ENCODE measurements at places on chromosomes 12 and 14.
A peak's percentile ranks its signal among the peaks of the same experiment; 100 is the strongest.

- no peak for DNase-seq
Observed at GRCh38 chr14:96901227-96901626, 104.0 kb downstream of the VRK1 start.

GRCh38 chr12:39426636-39427240 is 16.2 kb downstream of the KIF21A start:
- DNase-seq = no peak

DNA sequence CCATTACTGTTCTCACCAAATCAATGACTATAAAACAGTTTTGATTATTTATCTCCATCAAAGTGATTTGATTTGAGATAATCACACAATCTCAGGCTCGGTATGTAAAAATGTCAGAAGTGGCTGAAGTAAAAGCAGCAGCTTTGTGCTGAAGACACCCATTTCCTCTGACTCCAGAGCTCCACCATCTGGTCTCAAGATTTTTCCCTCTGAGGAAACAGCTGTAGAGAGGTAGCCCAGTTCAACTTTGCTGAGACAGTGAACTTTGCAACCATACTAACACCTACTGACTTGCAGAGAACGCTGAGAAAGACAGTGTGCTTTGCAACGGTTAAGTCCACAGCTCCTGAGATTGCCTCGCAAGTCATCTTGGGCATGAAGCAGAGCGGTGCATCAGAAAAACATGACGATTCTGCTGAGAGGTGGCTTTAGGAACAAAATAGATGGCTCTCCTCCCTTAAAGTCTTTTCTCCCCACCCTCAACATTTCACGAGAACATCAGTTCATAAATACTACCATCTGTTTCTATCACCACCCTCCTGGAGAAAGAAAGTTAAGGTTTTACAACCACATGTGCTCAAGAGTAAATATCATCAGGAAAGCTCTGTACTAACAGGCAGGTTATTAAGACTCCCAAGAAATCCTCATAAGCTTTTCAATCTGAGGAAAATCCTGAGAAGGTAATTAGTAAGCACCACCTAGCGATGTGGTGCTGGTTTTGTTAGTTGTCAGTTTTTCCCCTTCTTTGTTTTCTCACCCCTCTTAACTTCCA is 34.8 kb downstream of the HIGD1C start:
- DNase-seq = peak; percentile 48

- DNase-seq = peak; percentile 15
Observed at GRCh38 chr12:92034858-92035401, 110.7 kb downstream of the BTG1 start.

DNA sequence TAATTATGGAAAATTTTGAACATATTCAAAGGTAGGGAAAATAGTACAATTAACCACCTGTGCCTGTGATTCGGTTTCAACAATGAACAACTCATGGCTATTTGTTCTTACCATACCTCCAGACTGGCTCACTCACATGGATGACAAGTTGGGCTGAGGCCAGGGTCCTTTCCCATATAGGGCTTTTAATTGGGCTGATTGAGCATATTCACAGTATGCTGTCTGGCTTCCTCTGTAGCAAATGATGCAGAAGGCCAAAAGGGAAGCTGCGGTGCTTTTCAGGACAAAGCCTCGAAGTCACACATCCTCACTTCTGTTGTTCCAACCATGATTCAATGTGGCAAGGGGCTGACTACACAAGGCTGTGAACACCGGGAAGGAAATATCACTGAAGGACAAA is 297.5 kb upstream of the SLC16A7 start:
- DNase-seq = no peak

DNA sequence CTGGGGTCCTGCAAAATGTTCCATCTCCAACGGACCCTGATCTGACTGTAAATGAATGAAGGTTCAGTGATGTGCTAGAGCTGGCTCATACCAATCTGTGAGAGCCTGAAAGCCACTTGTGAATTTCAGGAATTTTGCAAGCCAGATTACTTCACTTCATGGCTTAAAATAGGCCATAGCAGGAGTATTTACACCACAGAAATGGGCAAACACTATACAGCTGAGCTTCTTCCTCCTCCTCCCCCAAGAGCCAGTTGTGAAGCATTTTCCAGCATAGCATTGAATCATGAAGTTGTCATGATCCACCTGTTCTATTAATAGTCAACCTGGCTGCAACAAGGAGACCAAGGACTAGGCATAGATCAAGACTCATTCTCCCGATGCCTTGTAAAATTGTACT is 141.3 kb upstream of the RASSF8 start:
- no peak for DNase-seq

DNA sequence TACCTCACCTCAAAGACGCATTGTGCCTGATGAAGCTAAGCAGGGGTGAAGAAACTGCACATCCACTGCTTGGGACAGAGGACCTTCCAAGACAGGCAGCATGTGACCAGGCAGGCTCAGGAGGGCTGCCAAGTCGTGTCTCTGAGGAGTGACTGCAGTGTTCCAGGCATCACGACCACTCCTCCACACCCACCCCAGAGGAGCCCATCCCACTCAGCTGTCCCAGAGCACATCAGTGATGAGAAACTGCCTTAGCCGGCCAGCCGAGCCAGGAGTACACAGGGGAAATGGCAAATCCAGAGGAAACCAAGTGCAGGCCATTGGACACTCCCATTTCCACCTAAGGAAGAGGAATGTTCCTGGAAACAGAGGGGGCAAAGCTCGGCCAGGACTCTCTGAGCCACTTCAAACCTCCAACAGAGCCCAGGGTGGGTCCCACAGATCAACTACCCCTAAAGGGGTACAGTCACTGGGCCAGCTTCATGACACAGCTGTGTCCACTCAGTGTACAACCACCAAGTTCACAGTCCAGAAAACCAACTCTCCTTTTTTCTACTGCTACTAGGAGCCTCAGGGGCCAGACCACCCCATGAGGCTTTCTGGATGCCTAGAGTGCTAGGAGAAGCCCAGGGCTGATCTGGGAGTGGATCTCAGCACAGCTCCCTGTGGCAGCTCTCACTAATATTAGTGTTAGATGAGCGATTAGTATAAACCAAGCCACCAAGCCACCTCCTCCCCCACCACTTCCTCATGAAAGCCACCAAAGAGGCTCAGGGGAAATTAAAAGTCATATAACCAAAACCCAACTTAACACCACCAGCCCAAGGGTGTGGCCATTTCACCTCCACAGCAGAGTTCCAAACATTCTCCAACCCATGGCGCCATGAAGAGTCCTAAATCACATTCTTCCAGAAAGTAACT is 15.4 kb downstream of the PXN start:
- DNase-seq = peak; percentile 52

DNA sequence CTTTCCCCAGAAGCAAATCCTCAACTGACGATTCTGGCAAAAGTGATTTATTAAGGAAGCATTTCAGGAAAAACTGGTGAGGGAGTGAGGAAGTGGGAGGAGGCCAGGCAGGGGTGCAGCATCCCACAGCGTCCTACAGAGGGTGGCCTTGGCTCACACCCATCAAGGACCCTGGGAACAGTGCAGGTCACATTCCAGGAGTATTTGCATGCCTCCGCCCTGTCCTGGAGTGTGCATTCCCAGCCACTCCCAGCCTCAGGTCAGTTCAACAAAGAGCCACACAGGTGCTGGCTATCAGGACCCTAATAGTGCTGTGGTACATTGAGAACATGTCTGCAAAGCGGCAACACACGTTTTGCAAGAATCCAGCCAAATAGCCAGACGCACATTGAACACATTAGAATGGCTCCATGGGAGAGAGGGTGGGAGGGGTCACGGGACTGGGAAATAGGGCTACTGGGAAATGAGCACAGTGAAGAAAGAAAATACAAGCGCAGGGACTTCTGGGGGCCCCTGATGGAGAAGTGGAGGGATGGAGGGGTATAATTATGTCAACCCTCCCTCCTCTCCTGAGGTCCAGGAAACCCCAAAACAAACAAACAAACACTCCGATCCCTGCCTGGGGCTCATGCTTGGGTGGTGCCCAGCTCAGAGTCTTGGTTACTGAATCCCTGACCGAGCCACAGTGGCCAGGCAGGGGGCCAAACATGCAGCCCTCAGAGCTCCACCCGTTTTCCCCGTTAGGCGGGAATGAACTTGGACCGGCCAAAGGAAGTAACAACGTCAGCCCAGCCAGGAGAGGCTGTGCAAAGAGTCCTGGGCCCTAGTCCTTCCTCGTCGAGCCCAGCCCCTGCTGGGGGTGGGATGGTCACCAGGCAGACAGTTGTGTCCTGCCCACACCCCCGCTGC is 36.5 kb downstream of the CMKLR1 start:
- peak; percentile 49 for DNase-seq

DNA sequence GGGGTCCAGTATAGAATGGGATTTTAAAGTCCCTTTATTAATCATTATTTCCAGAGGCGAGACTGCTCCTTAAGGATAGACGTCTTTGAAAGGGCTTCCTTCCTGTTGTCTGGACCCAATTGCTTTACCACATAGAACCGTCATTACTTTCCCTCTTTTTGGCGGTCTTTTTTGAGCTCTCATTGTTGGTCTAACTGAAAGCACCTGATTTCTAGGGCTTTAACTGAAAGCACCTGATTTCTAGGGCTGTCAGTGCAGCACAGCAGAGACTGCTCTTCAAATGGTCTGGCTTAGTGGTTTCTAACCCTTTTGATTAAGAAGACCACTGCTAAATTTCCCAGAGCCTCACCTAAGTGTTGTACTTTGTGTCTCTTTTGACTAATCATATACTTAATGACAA is 95.8 kb downstream of the PRKCH start:
- no peak for DNase-seq

DNA sequence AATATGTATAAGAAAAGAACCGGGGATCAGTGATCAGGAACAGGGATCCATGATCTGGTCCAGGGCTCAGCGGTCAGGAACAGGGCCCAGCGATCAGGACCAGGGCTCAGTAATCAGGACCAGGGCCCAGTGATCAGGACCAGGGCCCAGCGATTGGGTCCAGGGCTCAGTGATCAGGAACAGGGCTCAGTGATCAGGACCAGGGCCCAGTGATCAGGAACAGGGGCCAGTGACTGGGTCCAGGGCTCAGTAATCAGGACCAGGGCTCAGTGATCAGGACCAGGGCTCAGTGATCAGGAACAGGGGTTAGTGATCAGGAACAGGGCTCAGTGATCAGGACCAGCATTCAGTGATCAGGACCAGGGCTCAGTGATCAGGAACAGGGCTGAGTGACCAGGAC is 56.3 kb downstream of the TMEM121 start:
- no peak for DNase-seq

DNA sequence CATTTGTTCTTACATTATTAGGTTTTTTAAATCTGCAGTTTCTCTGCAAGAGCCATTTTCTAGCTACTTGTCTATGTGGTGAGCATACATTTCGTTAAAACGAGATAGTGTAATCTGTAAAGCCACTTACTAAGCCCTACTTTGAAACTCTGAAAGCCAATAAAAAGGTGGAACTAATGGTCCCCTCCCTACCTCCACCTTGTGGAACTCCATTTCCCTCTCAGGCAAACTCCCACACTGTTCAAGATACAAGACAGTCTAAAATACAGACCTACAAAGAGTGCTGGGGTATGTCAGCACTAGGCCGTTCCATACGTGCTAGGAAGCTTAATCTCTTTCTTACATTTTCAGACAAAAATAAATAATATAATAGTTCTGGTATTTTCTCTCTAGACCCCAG is 74.1 kb downstream of the DUSP6 start:
- no peak for DNase-seq

GRCh38 chr14:99252443-99252939 is 19.5 kb downstream of the BCL11B start:
- no peak for DNase-seq

DNA sequence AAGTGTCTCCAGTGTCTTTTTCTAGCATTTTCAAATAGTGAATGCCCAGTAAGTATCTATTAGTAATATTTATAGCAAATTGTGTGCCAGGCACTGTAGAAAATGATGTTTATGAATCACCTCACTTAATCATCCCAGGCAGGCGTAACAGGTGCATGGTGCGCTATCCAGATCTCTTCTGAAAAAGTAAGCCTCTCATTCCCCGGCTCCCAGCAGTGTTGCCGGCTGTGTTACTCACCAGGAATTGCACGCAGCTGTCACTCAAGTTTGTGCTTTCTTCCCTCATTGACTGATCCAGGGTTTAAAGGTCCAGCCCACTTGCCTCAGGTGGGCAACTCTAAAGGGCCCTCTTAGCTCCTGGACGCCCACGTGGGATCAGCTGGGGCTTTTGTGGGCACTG is 173.8 kb upstream of the RASSF8 start:
- no peak for DNase-seq

DNA sequence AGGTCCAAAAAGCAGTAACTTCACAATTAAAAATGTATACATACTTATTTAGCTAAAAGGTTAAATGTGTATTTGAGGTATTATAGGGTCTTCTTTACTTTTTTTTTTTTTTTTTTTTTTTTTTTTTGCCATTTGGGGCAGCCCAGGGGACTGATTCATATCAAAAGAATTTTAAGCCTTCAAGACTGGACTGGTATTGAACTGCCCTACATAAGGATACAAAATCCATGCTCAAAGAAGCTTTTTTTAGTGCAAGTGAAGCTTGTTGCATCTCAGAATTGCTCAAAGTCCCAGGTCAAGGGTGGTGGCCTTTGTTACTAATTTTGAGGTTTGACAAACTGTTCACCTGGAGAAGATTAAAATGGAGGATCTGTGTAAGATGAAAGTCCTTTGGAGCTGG is 124.0 kb downstream of the APAF1 start:
- DNase-seq = no peak

DNA sequence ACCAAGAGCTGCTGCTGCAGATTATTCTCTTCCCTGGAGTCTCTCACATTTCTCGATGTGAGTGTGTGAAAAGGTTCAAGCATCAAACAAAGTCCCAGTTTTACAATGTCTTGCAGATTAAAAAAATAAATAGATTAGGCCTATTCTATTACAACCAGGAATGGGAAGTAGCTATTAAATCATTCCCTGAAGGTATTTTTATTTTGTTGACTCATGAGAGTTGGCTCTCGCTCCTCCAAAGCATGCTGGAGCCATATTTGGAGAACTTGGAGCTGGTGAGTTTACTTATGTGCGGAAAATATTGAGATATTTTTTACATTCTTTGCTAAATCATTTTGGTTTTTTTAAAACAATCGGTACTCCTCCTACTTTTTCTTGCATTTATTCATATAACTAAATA is 572.3 kb downstream of the ETNK1 start:
- no peak for DNase-seq

- DNase-seq = peak; percentile 16
Observed at GRCh38 chr12:19967431-19967830, 400.9 kb upstream of the PDE3A start.

- no peak for DNase-seq
Observed at GRCh38 chr12:3137268-3137781, 60.1 kb downstream of the TSPAN9 start.

DNA sequence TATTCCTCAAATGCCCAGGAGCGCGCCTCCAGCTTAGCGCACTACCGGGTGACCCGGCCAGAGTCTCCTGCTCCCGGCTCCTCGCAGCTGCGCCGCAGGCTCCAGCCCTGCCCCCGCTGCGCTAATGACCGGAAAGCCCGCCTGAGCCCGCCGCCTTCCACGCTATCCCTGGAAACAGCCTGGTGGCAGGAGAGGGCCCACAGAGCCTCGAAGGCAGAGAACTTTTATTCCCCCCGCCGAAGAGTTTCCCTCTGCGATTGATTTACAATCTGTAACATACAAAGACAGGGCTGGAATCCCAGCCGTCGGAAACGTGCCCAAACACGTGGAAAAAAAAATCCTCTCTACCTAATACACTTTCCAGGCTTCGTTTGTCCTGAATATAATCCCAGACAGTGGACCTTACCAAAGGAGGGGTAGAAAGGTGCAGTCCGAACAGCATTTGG is 1.5 kb downstream of the COL2A1 start:
- peak; percentile 43 for DNase-seq

- DNase-seq = peak; percentile 86
Observed at GRCh38 chr14:72420749-72421474, 473.0 kb downstream of the DPF3 start.

Data from thyroid gland (tissue), 4 donors.